ENCODE measurements at places on chromosomes 6 and 20.

GRCh38 chr6:17601386-17601703 is 1.2 kb downstream of the FAM8A1 start:
- no peak for DNase-seq

DNA sequence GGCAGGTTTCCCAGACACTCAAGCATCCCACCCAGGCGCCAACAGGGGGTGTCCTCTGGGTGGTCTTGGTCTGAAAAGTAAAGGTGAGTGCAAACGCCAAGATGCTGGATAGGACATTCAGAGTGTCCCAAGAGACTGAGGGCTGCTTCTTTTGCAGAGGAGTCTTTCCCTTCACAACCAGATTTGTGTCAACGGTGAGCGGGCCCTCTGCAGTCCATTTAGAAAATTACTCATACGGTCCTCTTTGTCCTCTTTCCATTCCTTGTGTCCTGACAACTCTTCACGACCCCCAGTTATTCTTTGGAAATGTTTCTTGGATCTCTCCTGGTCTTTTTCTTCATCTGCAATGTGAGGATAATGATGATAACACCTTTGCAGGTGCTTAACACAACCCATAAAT is 257.8 kb downstream of the CDC5L start:
- no peak for DNase-seq

- no peak for DNase-seq
Measured at GRCh38 chr6:47126647-47127391, 84.7 kb upstream of the ADGRF1 start.

DNA sequence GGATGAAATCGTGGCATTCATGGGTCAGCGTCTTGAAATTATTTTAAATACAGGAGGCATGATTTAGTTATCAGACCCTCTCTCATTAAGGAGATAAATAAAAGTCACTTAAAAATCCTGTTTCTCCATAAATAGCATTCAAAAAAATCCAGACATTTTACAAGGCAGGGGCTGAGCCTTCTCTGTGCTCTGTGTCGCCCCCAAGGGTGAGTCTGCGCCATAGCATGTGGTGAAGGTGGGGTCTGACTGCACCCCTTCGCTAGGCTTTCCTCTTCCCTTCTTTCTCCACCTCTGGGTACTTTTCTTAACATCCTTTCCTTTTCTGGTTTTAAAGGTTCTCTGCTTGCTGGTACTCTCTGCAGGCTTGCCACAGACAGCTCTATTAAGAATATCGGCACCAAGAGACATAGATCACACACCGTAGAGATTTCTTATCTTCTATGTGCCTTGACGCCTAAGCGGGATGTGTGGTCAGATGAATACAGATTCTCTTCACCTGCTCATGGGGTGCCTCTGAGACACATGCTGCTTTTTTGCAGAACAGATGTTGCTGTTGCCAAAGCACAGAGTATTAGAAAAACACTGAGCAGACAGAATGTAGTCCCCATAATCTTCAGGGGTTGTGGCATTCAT is 20.1 kb upstream of the FAM209A start:
- peak; percentile 13 for DNase-seq

DNA sequence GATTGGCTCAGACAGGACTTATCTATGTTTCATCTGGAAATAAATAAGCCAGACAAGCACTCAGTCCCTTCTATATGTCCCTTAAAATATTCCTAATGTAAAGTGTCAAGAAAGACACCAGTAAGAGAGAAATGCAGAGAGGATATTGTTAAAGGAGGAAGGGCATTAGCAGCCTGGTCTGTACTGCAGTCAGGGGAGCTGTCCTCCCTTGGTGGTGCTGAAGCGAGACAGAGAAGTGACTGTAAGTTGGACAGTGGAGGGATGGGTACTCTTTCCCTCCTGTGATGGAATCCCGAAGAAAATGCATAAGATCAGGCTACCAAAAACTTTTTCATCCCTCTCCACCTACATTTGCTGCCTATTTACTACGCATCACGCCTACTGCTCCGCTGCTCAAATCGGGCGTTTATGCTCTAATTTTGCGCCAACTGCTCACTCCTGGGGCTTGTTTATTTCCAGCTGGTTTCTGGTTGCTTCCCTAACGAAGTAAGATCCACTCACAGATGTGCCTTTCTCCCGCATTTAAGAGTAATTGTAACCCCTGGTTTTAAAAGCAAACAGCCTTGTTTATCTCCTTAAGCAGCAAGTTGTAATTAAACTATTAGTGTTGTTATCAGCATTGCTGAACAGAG is 35.2 kb downstream of the PHACTR1 start:
- peak; percentile 19 for DNase-seq

- no peak for DNase-seq
Measured at GRCh38 chr6:108804956-108805355, 43.3 kb upstream of the ARMC2 start.

DNA sequence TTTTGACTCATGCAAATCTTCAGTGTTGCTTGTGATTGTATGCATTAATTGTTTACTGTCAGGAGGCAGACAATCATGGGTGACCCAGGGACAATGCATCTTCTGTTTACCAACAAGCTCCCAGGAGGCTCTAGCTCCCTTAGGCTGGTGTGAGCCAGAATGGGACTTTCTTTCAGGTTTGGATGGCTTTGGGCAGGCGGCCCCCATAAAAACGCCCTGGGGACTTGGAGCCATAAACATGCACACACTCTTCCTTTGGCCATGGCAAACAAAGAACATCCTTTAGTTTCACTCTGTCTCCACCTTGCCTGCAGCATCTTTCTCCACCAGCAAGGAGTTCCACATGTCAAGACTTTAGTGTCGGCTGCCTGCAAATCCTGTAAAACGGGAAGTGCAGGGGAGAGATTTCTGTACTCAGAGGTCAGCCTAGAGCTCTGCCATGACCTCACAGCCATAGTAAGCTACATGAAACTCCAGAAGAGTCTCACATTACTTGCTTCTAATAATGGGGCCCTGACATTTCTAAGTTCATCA is 127.6 kb downstream of the MAP3K7 start:
- DNase-seq = no peak

DNA sequence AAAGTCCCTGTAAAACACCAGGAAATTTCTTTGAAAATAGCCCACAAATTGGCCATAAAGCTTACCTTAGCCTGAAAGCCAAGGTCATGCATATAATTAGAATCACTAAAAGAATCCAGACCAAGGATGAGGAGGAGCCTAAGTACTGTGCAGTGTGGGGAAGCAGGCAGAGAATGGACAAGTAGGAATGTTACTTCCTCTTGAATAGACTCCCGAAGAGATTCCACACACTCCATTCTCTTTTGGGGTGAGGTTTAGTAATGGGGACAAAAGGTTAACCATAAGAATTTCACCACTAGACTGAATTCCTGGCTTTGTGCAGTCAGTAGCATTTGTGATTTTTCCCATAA is 27.5 kb upstream of the MARCKS start:
- no peak for DNase-seq

DNA sequence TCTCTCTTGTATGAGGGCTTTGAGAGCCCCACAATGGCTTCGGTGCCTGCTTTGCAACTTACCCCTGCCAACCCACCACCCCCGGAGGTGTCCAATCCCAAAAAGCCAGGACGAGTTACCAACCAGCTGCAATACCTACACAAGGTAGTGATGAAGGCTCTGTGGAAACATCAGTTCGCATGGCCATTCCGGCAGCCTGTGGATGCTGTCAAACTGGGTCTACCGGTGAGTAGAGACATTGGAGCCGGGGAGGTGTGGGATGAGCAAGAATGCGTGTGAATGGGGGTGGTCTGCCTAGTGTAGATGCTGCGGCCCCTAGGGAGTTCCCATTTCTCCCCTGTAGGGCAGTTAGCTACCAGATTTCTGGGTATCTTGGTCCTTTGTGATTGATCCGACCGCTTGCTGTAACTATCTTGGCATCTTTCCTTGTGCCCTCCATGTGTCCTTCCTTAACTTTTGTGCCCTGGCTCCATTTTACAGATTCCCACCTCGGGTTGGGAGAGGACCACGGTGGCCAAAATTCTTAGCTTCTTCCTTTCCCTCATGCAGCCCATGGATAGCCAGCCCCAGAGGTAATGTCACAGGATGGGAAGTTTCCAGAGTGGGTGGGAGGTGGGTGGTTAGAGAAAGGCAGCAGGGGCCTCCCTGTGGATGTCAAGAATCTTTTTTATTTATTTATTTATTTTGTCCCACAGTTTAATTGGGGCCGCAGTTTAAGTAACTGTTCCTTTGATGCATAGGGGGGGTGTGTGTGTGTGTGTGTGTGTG is 6.3 kb downstream of the BRD2 start:
- DNase-seq = no peak

DNA sequence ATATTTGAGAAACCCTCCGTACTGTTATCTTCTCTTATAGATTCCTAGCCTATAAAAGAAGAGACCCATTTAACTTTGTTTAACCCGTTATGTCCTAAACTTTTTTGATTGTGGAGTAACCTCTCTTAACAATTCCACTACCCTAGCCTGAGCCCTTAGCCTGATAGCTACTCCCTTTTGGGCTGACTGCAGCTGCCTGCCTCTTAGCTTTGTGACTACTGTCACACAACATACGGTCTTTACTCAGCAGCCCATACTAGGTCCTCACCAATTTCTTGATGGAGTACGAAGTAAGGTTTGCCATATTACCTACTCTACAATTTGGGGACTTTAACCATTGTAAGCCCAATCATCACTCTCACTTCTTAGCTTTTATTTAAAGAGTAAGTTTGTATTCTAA is 72.7 kb downstream of the QRSL1 start:
- no peak for DNase-seq

DNA sequence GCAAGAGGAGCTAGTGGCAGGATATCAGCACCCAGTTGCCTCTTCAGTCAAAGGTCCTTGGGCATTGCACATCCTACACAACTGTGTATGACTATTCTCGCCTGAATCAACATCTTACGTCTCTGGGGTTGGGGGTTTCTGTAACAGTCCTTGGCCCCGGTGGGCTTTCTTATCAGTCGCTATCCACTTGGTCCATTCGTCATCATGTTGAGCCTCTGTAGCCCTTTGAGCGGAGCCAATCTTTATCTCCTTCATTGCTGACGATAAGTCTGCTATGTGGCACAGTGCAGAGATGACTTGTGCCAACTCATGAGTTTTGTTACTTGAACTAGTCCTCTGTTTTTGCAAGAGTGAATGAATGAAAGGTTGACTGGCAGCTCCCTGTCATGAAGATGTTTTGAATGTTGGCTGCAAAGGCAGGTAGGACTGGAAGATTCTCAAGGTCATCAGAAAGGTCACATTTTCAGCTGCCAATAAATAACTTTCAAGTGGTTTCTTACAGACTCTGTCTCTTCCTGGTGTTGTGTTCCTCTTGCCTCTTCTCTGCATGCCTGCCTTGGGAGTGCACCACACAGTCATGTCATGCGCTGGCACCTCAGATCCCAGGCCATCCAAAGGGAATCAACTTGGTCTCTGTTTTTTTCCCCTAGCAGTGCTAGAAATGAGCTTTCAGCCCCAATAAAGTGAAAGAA is 238.9 kb downstream of the SLC24A3 start:
- DNase-seq = no peak

DNA sequence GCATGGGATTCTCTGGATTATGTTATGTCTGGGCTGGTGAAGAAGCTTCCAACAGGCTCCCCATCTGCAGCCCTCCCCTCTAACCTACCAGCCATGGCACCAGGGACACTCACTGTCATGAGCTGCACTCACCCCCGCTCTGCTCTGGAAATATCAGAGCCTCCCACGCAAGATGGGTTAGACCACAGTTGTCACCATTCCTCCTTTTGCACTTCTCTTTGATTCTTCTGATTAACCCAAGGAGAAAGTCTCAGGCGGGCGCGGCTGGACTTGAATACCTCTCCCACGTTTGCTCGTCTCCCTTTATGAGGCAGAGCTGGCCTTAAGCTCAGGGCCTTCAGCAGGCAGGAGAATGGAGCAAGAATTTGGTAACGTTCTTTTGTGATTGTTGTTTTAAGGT is 128.1 kb downstream of the CEBPB start:
- peak; percentile 16 for DNase-seq

DNA sequence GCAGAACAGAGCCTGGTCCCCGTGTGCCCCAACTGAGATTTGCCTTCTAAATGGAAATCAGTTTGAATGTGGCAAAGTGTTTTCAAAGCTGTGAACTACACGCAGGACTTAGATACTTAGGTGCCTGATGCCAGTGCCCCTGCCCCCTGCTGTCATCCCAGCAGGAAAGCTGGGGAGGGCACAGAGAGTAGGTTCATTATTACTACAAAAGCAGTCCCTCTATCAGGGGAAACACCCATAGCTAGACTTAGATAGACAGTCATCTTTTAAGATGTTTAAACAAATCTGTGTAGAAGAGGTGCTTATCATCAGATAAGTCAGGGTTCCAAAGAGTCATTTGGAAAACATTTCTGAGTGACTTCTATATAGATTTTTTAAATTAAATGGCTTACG is 155.0 kb upstream of the SNX9 start:
- peak; percentile 7 for DNase-seq

DNA sequence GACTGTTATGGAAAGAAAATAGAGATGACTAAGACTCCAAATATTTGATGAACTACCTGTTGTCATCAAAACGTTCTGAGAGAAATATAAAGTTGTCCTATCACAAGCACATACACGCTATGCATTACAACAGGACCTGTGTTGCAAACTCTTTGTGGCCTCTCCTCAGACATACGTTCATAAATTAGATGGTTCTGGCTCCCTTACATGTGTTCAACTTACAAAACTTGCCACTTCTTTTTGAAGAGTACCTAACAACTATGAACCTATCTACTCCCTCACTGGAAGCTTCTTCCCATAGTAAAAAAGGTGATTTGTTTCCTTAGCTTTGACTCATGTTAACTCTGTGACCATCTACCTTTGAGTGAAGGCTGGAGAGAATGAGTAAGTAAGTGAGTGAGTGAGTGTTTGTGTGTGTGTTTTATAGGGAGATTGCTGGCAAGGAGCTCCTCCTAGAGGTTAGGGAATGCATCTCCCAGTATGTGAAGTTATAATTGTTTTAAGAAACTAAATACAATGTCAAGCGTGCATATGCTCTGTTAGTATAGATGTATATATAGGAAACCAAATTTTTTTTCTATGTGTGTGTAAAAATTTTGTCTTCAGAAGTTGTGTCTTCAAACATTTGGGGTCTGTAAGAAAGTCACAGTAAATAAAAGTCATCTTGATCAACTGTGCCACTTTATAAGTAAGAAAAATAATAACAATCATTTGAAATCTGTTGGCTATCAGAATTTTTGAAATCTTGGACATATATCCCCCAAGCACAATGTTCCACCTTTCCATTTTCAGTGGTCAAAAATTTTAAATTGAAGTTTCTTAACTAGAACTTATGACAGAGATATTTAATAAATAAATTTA is 1211.1 kb upstream of the GJE1 start:
- DNase-seq = no peak

- DNase-seq = no peak
Measured at GRCh38 chr20:19706463-19706862, 51.6 kb upstream of the RIN2 start.

Measured in activated naive CD4-positive, alpha-beta T cell treated with Interleukin-2 at 50 U/mL for 16 hours (primary cell).